Lung (tissue), 17 donors: ENCODE measurements at places on chromosomes 16 and 17. TPM values are rescaled to one million over a fixed set of nuclear protein-coding genes. Genes with fewer than 3 reads are reported as not detected.

TMEM92 gene
- total RNA-seq: 8.0 TPM

KRTAP4-6 gene
- total RNA-seq: not detected

IL17C gene
- not detected for total RNA-seq

CBLN1 gene
- not detected for total RNA-seq

B4GALNT2 gene
- 0.25 TPM for total RNA-seq

NEUROD2 gene
- not detected for total RNA-seq

- no peak overlapping the region for H3K27ac ChIP-seq
- no peaks in the 10 kb centered on the region for H3K36me3 ChIP-seq
These were observed 17.3 kb downstream of the XYLT1 start for GRCh38 chr16:17453364-17454038.

- peaks cover 62% of the 10 kb centered on the region for H3K36me3 ChIP-seq
- H3K27ac ChIP-seq: no peak overlapping the region
- DNase-seq: no peak
- no peaks in the 10 kb centered on the region for H3K4me1 ChIP-seq
These were observed 36.2 kb downstream of the SETD6 start for GRCh38 chr16:58551496-58551895.

GRCh38 chr17:6402258-6402657 lies 32.7 kb downstream of the AIPL1 start:
- no peaks in the 10 kb centered on the region for H3K36me3 ChIP-seq
- no peak overlapping the region for H3K4me3 ChIP-seq
- no peaks in the 10 kb centered on the region for H3K4me1 ChIP-seq

DNA sequence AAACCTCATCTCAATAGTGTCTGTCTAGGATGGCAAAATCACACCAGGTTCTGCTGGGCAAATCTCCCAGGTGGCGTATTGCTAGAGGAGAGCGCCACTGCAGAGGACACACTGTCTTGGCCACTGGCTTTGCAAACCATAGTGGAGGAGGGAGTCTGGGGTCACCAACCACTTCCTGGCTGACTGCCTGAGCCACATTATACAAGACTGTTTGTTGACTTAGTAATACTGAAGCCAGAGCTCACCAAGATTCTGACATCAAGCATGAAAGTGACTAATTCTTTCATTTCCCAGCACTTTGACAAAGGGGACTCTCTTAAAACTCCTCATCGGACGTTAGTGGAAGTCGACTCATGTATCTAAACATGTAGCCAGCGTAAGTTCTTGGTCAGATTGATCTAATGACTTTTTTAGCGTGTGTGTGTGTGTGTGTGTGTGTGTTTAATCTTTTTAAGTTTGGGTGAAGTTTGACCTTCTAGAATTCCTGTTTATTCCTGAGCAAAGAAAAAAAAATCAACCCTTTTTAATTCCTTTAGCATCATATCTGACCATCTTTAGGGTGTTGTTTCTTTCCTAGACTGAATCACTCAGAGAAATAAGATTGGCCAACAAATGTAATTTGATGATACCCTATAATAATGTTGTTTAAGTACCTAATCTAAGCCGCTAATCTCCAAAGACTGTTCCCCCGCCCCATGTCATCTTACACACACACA lies 13.7 kb downstream of the PITPNC1 start:
- H3K27ac ChIP-seq: peak overlapping the region; percentile 23
- DNase-seq: peak; percentile 72
- H3K4me1 ChIP-seq: peaks cover 10% of the 10 kb centered on the region
- H3K4me3 ChIP-seq: no peak overlapping the region
- no peaks in the 10 kb centered on the region for H3K27me3 ChIP-seq

DNA sequence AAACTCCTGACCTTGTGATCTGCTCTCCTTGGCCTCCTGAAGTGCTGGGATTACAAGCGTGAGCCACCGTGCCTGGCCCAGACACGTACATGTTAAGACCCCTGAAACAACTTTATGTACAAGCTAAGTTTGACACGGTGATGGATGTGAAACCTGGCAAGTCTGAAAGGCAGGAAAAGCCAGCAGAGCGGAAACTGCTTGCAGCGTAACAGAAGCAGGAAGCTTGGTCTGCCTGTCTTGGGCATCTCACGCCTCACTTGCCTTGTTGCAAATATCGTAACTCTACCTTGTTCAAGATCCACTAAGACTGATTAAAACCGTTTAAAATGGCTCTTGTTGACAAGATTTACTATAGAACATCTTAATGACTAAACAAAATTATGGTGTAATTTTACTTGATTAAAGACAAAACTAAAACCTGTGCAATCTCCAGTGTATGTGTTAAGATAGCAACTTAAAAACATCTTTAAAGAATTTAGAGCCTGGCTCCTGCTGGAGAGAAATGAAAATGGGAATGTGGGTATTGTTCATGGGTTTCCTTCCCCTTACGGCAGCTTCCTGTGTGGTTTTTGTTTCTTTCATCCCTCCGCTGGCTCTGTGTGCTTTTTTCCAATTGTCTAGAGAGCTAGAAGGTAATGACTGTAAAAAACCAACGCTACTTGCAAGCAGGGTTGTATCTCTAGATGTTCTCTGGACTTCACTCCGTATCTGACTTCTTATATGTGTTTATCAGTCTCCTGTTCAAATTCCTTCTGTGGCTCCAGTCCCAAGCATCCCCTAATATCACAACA lies 477.6 kb downstream of the XYLT1 start:
- H3K36me3 ChIP-seq: no peaks in the 10 kb centered on the region
- DNase-seq: peak; percentile 14
- no peaks in the 10 kb centered on the region for H3K27me3 ChIP-seq
- no peak overlapping the region for H3K4me3 ChIP-seq

GRCh38 chr17:78425429-78425828 lies 47.0 kb downstream of the PGS1 start:
- peak overlapping the region; percentile 23 for H3K27ac ChIP-seq
- no peaks in the 10 kb centered on the region for H3K27me3 ChIP-seq
- DNase-seq: no peak

DNA sequence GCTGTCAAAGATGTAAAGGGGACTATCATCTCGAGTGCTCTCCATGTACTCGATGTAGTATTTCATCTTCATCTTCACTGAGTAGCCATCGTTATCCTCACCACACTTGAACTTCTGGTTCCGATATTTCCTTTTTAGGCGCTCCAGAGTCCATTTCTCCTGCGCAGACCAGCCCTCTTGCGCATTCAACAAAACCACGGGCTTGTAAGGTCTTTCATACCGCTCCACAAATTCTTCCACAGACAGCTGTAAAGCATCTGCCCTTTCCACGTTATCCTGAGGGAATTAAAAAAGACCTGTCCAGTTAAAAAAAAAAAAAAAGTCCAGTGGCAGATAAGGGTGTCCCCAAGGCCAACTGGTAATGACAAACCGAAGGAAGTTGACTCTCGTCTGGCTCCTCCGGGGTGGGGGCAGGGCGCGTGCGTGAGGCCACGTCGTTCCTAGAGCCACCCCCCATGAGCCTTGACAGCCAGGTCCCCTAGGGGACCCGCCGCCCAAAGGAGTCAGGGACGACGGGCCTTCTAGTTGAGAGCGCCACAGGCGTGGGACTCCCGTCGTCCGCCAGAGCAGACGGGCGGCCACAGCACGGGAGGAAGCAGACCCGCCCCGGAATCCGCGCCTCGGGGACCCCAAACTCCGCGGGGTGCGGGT lies 701 bp downstream of the JMJD6 start:
- H3K27ac ChIP-seq: peak overlapping the region; percentile 99
- H3K4me1 ChIP-seq: peaks cover 18% of the 10 kb centered on the region
- peak; percentile 58 for DNase-seq
- no peaks in the 10 kb centered on the region for H3K27me3 ChIP-seq

- H3K4me1 ChIP-seq: no peaks in the 10 kb centered on the region
- DNase-seq: peak; percentile 42
- no peaks in the 10 kb centered on the region for H3K27me3 ChIP-seq
- H3K36me3 ChIP-seq: no peaks in the 10 kb centered on the region
- H3K4me3 ChIP-seq: no peak overlapping the region
- no peak overlapping the region for H3K27ac ChIP-seq
These were observed 32.3 kb upstream of the TANC2 start for GRCh38 chr17:62933501-62934385.

GRCh38 chr16:75385507-75386152 lies 47.7 kb downstream of the CFDP1 start:
- peaks cover 6% of the 10 kb centered on the region for H3K36me3 ChIP-seq
- no peak overlapping the region for H3K4me3 ChIP-seq
- peak; percentile 94 for DNase-seq
- no peaks in the 10 kb centered on the region for H3K27me3 ChIP-seq
- H3K4me1 ChIP-seq: peaks cover 1% of the 10 kb centered on the region

- no peak overlapping the region for H3K27ac ChIP-seq
- peaks cover 63% of the 10 kb centered on the region for H3K27me3 ChIP-seq
- no peaks in the 10 kb centered on the region for H3K4me1 ChIP-seq
- no peak overlapping the region for H3K4me3 ChIP-seq
These were observed 5.7 kb upstream of the DLX4 start for GRCh38 chr17:49963309-49963625.

GRCh38 chr16:64206862-64207261 lies 915.0 kb downstream of the CDH11 start:
- H3K27me3 ChIP-seq: no peaks in the 10 kb centered on the region
- H3K36me3 ChIP-seq: no peaks in the 10 kb centered on the region
- DNase-seq: peak; percentile 98

- no peaks in the 10 kb centered on the region for H3K27me3 ChIP-seq
- peaks cover 5% of the 10 kb centered on the region for H3K4me1 ChIP-seq
These were observed 173.9 kb downstream of the MAF start for GRCh38 chr16:79426663-79427062.

GRCh38 chr17:34140006-34140405 lies 115.1 kb upstream of the CCL2 start:
- H3K36me3 ChIP-seq: no peaks in the 10 kb centered on the region
- peaks cover 3% of the 10 kb centered on the region for H3K27me3 ChIP-seq
- DNase-seq: no peak
- no peak overlapping the region for H3K4me3 ChIP-seq
- H3K4me1 ChIP-seq: no peaks in the 10 kb centered on the region

GRCh38 chr16:75239542-75240122 lies 11.8 kb downstream of the BCAR1 start:
- peaks cover 15% of the 10 kb centered on the region for H3K4me1 ChIP-seq
- peaks cover 6% of the 10 kb centered on the region for H3K36me3 ChIP-seq
- peak overlapping the region; percentile 56 for H3K27ac ChIP-seq
